ENCODE measurements at places on chromosomes 5 and 9. TPM values are rescaled to one million over a fixed set of nuclear protein-coding genes. Genes with fewer than 3 reads are reported as not detected.

The EPB41L4B gene
- 10.5 TPM for total RNA-seq

The GOLGA2 gene
- total RNA-seq: 84.7 TPM

The ANXA2R gene
- 4.3 TPM for total RNA-seq

The CXCL14 gene
- 37.1 TPM for total RNA-seq

The SPATA31D4 gene
- not detected for total RNA-seq

The GRIN1 gene
- total RNA-seq: 0.47 TPM

The SLC2A6 gene
- 4.0 TPM for total RNA-seq

The FGFR4 gene
- 57.7 TPM for total RNA-seq

The ANKRD31 gene
- total RNA-seq: 0.41 TPM

The RASGEF1C gene
- 0.93 TPM for total RNA-seq

The PALM2AKAP2 gene
- 20.7 TPM for total RNA-seq

The PCDHB12 gene
- 9.3 TPM for total RNA-seq

Data from metanephros (tissue), 2 donors.